ENCODE measurements at places on chromosomes 12 and 14.

- DNase-seq, result no peak
Observed at GRCh38 chr12:4441355-4442335, 4.0 kb downstream of the FGF6 start.

DNA sequence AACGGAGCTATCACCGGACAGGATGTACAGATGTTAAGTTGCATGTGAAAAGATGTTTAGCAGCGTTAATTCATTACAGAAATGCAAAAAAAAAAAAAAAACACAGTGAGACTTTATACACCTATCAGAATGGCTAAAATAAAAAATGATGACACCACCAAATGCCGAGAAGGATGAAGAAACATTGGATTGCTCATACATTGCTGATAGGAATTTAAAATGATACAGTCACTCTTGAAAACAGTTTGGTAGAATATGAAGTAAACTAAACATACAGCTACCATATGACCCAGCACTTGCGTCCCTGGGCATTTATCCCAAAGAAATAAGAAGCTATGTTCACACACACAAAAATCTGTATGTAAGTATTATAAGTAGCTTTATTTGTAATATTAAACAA is 574.1 kb downstream of the SLC16A7 start:
- no peak for DNase-seq

DNA sequence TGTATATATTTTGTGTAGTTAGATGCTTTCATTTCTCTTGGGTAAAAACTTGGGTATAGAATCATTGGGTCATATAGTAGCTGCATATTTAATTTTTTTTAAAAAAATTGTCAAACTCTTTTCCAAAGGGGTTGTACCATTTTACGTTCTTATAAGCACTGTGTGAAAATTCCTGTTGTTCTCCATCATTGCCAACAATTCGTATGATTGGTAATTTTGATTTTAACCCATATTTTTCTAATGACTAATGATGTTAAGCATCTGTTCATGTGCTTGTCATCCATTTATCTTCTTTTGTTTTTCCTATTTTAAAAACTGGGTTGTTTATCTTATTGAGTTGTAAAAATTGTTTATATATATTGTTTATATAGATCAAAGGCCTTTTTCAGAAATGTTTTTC is 77.4 kb downstream of the OTOGL start:
- DNase-seq, result no peak

GRCh38 chr12:69932676-69933552 is 107.9 kb downstream of the MYRFL start:
- DNase-seq, result no peak

DNA sequence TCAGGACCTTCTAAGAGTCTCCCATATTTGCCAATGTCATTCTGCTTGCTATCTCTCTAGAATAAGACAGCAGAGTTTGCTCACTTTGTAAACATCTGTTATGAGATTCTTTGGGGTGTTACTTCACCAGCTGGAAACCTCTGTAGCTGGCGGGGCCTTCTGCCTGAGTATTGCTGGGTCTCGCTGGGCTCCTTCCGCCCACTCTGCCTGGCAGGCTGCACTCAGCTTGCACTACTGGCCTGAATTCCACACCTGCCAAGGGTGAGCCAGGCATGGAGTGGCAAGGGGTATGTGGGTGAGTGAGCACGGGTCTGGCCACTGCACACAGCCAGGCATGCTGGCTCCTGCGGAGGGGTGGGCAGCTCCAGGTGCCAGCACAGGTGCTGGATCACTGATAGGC is 267.3 kb upstream of the PDE3A start:
- DNase-seq, result no peak

- no peak for DNase-seq
Observed at GRCh38 chr12:52139579-52140062, 52.2 kb downstream of the KRT80 start.

- no peak for DNase-seq
Observed at GRCh38 chr14:71733210-71733883, 198.9 kb upstream of the RGS6 start.

GRCh38 chr12:3304436-3305165 is 186.4 kb upstream of the PRMT8 start:
- peak; percentile 23 for DNase-seq

DNA sequence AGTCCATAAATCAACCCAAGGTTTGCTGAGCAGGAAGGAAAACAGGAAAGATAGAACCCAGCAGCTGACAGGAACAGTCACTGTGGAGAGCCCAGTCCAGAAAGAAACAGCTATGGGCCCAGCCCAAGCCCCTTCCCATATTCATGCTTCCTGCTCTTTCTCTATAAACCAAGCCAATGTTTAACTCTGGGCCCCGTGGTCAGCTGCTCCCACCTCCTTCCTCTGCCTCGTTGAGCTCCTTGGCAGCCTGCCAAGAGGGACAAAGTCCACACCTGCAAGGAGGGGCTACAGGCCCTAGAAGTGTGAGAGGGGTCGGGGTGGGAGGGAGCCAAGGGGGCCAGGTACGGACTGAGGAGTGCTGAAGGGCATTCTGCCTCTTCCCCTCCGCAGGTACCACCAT is 10.0 kb downstream of the SLC6A13 start:
- no peak for DNase-seq

- no peak for DNase-seq
Observed at GRCh38 chr14:39246618-39247017, 12.9 kb downstream of the MIA2 start.

- DNase-seq, result no peak
Observed at GRCh38 chr12:98213556-98213955, 301.8 kb upstream of the TMPO start.

DNA sequence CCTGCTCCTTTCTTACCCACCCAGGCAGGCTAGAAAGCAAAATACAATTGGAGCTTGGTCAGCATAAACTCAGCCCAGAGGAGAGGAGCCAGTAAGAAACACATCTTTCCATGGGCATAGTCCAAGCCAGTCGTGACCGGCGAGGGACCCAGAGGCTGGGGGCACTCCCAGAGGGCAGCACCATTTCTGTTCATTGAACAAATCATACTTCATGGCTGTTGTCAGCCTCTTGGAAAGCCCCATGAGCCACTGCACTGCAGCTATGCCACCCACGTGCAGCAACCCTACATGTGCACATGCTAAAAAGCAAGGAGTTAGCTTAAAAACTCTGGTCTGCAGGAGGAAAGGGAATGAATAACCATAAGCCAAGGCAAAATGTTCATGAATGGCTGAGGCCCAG is 90.0 kb upstream of the CDKN3 start:
- no peak for DNase-seq

DNA sequence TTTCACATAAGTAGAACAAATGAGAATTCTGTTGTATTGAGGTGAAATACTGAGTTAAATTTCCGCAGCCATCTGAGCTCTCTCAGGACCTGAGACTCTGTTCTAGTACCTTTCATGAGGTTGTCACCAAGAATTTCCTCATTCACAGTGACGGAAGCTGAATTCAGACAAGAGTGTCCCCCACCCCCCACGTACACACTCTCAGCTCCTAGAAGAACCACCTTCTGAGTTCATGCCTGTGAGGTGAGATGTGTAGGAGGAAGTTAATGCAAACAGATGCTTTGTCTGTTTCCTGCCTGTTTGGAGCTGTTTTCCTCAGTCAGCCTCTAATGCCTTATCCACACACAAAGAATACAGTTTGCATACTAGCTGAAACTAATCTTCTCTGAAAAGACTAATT is 18.2 kb downstream of the BICDL1 start:
- DNase-seq, result no peak

DNA sequence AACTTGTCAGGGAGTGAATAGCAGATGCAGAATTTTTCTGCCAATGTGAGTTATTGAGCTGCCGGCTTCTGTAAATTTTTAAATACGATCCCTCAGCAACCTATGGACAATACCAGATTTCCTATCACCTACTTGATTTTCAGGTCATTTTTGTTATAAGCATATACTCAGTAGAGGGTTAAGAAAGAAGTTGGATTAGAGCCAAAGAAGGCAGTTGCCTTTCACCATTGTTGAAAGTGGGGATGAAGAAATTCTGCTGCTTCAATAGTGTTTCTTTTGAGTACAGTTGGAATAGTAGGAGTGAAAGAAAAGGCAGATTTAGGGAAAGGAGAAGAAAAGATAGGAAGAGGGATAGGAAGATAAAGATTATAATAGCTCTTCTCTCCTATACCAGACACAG is 197.1 kb downstream of the ATP23 start:
- DNase-seq, result no peak

- DNase-seq, result no peak
Observed at GRCh38 chr12:52828591-52829021, 5.5 kb downstream of the KRT79 start.

DNA sequence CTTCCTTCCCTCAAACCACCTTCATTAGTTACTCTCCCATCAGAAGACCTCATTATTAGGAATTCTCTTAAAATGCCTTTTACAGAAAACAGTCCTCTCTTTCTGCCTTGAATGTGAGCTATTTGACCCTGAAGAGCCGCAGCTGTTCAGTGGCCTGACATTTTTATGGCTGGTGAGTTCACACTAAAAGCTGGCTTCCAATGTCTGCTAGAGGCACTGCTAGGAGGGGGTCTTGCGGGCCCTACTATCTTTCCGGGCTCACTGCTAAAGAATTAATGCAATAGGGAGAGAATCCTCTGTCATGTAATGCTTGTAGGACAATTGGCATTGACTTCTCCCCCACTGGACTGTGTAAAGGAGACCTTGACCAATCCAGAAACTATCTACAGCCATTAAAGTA is 87.7 kb downstream of the GPR135 start:
- DNase-seq, result no peak

DNA sequence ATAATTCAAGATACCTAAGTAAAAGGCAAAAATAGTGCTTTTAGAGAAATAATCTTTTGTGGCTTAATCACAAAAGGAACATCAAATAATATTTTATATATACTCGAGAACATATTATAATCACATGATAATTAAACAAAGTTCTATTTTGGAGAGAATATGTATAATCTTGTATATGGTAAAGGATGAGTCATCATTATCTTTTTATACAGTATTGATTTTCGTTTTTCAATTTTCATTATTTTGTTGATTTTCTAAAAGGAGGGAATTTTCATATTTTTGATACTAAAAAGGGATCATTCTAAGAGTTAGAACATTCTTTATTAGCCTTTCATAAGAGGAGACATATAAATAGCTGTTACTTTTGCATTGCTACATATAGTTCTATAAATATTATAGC is 77.3 kb upstream of the TTC7B start:
- DNase-seq, result no peak

DNA sequence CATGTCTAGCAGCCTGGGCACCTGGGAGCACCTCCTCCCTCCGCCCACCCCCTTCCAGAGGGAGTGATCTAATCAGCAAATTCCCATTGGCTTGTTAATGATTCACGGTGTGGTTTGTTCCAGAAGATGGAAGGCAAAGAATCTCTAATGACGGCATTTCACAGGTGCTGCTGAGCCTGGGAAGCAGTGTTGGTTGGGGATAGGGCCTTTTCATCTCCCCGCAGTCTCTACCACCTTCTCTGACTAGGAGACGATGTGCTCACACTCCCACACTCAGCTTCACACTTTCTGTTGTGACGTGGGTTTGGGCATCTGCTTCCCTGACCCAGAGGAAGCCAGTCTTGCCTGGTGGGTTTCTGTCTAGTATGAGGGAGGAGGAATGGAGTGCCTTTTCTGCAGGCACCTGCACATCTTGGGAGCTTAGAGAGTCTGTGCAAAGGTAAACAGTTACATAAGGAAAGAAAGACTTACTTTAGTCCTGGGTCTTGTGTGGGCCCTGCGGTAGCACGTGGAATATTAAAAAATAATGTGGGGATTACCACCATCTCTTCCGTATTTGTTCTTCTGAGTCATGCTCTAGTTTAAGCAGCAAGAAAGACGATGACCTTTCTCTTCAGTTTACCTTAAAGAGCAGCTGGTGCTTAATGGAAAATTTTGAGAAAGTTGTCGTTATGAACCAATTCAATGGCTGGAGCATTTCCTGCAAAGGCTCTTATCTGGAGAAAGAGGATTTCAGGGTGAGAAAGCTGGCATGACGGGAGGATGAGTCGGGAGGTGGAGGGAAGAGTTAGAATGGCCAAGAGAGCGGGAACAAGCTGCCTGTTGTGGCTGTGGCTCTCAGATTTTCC is 70.6 kb upstream of the ARHGAP5 start:
- no peak for DNase-seq

DNA sequence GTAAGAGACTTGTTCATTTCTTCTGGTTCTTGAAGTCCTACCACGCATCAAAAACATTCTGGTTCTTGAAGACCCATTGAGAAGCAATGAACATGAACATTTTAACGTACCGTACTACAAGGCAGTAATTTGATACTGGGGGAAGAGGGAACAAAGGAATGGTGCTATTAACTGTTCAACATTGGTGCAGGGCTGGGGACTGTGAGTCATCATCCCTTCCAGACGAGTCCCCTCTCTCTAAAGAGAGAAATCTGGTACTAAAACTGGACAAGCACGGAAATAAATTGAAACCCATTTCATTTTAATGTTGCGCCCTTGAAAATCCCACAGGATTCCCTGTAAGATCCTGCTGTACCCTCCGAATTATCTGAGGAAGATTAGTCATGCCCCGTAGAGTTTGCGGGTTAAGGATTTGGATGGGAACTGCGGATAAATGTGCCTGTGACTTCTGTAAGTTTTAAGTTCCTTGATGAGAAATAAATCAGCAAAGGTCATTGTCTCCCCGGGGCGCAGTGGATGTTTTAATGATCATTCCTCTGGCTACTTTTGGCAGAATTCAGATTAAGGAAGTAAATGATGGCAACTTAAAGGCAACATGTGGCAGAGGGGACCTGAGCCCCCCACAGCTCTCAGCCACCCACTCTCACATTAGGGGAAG is 78.6 kb downstream of the KCNK13 start:
- no peak for DNase-seq

- no peak for DNase-seq
Observed at GRCh38 chr14:53969326-53969725, 12.7 kb upstream of the BMP4 start.
